ENCODE measurements at places on chromosomes 4 and X.

- no peak for DNase-seq
Measured at GRCh38 chr4:151709587-151709986, 51.2 kb downstream of the GATB start.

- DNase-seq, result no peak
Measured at GRCh38 chrX:42946544-42947194, 168.7 kb upstream of the PPP1R2C start.

- no peak for DNase-seq
Measured at GRCh38 chr4:1547856-1548826, 136.0 kb downstream of the FAM53A start.

GRCh38 chrX:141176586-141177451 is at the start of gene LDOC1:
Gene LDOC1 (minus strand): TSS chrX:141177129. CDS start chrX:141177021, 108 bp downstream.
- DNase-seq, result peak; percentile 47

- DNase-seq, result no peak
Measured at GRCh38 chr4:177967328-177967727, 525.1 kb upstream of the AGA start.

GRCh38 chrX:71632923-71633657 is 14.8 kb upstream of the CXCR3 start:
- no peak for DNase-seq

DNA sequence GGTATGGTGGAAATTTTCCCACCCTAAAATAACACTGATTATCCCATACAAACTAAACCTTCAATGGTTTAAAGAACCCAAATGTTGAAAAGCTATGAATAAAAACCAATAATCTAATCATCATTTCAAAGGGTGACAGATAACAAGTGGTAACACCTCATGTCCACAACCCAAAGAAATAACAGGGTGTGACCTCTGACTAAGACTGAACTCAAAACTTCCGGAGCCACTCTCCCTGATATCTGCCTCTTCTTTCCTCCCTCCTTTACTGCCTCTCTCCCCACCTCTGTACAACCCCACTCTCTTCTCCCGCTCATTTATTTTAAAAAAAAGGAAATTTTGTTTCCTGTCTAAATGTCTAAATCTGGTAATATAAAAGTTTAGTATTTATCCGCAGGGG is 11.5 kb downstream of the FBXW7 start:
- no peak for DNase-seq

DNA sequence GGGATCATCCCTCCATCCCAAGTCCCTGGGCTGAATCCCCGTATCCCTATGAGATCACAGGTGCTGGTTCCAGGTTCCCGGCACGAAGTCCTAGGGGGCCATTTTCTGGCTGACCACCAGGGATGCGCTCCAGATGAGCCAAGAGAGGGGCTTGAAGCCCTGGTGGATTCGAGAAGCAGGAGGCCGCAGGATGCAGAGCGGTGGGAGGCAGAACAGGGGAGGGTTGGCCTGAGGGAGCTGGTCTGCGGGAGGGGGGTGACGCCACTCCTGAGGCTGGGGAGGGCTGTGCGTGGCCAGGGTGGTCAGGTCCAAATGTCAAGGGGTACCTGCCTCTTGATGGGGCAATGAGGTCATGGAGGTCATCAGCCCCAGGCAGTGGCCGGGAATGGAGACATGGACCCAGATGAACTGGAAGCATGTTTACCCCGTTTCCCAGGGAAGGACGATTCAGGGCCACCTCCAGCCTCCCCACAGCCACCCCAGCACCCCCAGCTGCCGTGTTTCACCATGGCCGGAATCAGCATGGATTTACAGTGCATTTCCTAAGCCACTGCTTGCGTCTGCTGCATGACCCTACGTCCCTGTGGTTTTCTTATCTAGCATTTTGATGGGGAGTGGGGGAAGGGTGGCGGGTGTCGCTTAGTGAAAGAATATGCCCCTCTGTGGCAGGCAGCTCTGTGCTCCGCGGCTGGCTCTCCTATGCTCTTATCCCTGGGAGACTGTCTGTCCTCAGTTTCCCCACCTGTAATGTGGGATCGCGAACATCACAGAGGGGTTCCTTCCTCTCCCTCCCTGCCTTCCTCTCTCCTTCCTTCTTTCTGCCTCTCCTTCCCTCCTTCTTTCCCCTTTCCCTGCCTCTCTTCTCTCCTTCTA is 17.0 kb upstream of the HTRA3 start:
- DNase-seq, result no peak

DNA sequence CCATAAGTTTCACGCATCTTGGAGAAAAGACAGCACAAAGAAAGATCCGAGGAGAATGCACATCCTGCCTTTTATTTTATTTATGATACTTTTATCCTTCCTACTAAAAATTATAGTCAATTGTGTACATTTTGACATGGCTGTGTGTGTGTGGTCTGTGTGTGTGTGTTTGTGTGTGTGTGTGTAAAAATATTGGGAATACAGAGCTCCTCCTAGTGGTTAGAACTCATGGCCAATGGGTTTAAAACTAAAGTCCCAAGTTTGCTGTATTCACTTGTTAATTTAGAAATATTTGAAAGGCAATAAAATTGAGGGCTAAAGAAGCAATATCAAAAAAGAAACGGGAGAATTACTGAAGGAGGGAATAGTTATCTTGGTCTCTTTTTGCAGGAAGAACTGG is 47.5 kb downstream of the NKX6-1 start:
- DNase-seq, result no peak

- DNase-seq, result no peak
Measured at GRCh38 chrX:151973851-151974335, 583 bp downstream of the GABRE start.

DNA sequence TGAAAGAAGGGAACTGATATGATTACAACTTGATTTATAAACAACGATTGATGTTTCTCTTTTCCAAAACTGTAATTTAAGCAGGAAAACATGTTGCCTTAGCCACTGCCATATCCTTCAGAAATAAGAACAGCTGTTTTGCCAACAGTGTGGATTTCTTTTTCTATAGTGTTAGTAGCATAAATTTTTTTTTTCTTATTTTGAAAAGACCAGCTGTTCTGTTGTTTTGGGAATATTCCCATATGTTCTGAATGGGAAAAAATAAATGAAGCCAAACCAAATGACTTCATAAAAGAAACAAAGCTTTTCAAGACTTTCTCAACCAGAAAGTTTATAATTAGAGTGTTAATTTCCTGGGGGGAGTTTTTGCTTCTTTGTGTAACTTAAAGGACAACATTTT is 83.9 kb upstream of the ARHGAP24 start:
- DNase-seq, result no peak

DNA sequence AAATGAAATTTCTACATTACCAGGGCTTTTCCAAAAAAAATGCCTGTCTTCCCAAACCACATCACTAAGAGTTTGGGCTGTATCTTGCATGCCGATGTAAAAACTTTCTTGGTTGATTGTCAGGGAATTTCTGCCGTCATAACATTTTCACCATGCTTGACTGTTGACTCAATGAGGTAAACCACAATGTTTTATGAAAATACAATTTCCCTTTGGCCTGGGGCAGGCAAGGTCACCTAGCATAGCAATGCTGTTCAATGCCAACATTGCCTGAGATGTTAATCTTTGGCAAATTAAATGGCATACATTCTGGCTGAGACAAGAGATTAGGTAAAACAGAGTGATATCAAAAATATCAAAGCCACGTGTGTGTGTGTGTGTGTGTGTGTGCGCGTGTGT is 137.1 kb upstream of the TBL1X start:
- no peak for DNase-seq

GRCh38 chr4:186902361-186902760 is 178.7 kb upstream of the FAT1 start:
- no peak for DNase-seq

DNA sequence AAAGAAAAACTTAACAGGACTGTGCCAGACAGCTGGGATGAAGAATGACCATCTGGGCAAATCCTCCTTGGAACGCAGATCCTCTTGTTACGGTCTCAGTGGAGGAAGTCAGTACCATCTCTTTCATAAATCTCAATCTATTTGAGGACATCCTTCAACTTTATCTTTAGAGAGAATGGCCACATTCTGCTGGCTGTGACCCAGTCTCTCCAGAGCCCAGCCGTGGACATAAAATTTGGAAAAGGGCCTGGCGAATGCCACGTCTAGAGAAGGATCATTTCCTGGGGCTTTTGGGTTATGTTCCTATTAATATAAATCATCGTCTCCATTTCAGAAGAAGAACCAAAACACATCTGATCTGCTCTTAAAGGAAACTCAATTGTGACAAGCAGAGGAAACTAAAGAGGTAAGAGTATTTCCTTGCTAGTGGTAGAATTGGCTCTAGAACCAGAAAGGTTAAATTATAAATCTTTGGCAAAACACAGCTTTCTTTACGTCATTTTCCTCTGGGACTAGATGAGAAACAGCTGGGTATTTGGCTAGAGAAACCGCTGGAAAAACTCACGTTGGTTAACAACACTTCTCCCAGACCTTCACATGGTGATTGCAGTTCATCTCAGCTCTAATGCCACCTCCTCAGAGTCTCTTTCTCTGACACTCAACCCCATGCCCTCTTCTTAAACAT is 164.7 kb downstream of the CHIC2 start:
- DNase-seq, result no peak

DNA sequence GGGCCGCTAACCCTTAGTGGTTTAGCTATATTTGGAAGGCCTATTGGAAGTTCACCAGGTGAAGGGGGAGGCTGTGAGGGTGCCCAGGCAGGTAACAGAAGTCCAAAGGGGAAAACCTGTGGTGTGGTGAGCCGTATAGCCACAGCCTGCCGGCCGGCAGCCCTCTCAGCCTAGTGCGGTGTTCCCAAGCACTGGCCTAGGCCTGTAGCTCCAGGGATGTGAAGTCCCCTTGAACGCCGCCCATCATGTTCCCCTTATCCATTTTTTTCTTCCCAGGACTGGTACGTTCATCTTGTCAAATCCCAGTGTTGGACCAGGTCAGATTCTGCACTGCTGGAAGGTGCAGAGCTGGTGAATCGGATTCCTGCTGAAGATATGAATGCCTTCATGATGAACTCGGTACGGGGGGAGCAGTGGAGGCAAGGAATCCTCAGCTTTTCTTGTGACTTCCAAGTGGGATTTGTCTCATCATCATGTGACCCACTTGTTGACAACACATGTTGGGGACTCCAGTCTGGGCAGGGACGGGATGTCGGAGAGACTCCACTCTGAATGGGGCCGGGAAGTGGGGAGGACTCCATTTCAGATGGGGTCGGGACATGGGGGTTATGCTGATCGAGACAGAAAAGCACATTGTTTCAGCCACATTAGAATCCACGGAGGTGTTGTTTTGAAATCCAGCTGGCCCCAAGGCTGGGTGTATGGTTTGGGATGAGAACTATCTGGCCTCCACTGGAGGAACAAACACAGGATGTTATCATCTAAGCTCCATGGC is 39.2 kb upstream of the MSANTD1 start:
- DNase-seq, result no peak

- DNase-seq, result no peak
Measured at GRCh38 chrX:30618160-30618765, 35.0 kb upstream of the GK start.
